Activated CD4-positive, alpha-beta T cell treated with anti-CD3 and anti-CD28 coated beads, Interleukin-10, Interleukin-2, amounts not matched to agents 100 ng/mL and 50 ng/mL, durations not matched to agents 16 hours and 8 hours (primary cell): ENCODE measurements at places on chromosomes 3 and 15.
A peak's percentile ranks its signal among the peaks of the same experiment; 100 is the strongest.

DNA sequence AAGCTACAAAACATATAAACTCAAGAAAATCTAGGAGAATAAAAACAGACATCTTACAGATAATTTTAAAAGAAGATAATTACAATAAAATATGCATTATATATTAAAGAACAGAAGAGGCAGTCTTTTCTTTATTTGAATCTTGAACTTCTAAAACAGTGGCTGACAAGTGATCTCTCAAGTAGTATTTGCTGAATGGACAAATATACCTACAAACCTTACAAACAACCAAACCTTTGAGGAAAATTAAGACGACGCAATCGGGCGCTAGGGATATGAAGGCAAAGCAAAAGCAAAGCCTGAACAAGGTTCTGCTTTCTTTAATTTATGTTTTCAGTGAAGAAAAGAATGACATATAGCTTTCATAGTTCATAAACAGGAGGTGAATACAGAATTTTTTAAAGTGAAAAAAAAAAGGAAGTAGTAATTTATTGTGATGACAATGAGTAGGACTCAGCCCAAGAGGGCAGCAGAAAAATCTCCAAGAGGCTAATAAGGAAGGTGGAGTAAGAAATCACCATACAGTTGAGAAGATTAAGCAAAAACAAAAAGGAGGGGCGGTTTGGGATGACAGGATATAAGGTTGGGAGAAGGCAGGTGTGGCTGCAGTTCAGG lies 347.8 kb downstream of the TBC1D5 start:
- DNase-seq = no peak

DNA sequence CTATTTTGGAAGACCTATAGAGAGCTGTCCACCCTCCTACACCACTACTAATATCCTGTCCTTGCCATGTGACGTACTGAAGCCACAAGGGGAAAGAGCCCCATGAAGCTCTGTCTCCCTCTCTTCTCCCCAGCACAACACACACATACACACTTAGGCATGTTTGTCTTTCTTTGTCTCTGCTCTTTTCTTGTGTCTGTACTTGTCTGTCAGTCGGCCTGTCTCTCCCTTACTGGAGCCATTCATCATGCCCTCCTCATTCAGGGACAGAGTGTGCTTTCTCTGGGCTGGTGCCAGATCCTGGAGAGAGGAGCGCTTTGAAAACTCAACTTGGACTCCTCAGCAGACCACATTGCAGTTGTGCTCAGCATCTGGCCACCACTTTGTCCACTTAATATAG lies 47.6 kb downstream of the PSMD6 start:
- DNase-seq = no peak

- DNase-seq = peak; percentile 14
Observed at GRCh38 chr3:192727032-192727847, at the start of gene FGF12. Gene FGF12 (minus strand): TSS chr3:192727541.

- no peak for DNase-seq
Observed at GRCh38 chr3:20772869-20773268, 586.9 kb upstream of the SGO1 start.

DNA sequence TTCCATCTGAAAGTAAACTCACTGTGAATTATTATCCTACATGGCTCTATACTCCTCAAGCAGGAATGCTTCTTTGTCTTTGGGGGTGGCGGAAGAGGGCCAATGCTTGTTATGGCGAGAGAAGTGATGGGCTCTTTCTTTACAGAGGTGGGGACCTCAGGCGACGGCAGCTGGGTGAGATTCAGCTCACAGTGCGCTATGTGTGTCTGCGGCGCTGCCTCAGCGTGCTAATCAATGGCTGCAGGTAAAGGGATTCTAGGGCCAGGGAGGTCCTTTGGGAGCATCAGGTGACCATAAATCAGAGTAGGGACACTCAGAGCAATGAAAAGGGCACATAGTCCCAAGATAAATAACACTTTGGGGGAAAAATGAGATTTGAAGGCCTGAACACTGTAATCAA lies 39.0 kb downstream of the ESYT3 start:
- DNase-seq = no peak

DNA sequence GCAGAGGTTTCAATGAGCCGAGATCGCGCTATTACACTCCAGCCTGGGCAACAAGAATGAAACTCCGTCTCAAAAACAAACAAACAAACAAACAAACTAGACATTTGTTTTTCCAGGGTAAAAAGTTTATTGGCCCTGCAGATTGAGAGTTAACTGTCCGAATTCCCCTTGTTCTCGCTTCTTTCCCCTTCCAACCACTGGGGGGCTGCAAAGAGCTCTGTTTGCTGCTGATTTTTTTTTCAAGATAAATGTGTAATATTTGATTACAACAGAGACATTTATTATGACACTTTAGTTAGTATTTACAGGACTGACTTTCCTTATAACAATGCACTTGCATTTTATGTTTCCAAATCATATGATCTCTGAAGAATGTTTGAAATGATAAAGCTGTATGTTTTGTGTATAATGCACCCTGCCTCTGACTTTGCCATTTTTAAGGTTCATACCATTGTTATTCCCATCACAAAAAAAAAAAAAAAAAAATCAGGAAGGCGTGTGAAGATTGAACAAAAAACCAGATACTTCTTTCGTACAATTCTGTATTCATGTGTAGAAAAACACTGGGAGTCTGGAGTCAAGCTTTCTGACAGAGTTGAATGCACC lies 2.8 kb downstream of the CLSTN2 start:
- peak; percentile 27 for DNase-seq

GRCh38 chr15:96619174-96619573 lies 288.7 kb downstream of the NR2F2 start:
- no peak for DNase-seq

DNA sequence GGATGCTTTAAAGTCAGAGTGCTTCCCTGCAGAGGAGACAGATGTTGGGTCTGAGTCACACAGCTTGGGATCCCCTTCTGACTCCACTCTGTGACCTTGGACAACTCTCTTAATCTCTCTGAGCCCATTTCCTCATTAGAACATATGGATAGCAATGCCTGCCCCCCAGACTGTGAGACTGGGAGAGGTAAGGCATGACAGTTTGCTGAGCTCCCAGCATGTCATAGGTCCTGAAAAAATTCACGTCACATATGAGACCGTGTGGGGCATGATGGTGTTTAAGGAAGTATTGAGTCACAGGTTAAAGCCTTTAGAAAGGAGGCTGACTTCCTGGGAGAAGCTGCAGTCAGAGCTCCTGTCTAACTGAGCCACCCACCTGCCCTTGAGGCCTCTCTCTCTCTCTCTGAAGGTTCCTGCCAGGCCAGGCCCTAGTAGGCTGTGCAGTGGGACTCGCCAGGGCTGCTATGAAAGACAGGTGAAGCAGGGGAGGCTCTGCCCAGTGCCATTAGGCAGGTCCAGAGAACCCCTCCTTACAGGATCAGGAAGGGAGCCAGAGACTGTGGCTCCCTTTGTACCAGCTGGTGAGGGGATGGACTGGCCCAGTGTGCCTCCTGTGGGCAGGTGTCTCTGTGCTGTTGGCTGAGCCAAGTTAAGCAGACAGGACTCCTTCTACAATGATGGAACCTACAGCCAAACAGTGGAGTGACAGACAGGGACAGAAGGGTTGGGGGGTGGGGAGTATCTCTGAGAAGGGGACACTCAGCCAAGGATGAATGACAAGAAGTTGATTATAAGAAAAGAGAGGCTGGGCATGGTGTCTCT lies 19.5 kb upstream of the DOCK3 start:
- peak; percentile 36 for DNase-seq

DNA sequence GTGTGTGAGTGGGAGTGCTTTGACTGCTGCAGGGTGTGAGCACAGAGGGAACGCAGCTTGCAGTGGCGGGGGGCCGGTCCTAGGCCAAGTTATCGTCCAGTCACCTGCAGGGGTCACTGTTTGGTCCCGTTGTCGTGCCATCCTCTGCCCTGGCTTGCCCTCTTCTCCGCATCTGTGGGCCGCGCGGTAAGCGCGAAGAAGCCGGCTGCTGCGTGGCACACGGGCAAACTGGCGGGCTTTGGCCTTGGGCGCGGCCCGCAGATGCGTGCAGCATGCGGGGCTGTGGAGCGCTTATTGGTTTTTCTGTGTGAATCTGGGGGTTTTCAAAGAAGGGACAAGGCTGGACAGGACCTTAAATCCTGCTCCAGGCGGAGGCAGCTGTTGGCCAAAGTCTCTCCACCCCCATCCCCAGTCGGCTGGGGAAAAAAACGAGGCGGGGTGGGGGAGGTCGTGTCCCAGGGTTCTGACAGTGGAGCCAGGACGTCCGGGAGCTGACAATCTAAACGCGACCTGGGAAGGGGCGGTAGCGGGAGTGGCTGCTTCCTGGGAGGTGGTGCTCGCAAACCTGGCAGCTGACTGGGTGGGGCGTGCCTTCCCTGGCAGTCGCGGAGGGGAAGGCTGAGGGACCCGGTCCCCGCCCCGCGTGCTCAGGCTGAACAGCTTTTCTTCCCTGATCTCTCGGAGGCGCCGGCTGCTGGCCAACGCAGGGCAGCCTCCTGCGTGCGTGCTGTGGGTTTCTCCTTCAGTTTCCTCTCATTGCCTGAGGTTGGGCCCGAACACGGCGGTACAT lies 39.7 kb upstream of the VEPH1 start:
- DNase-seq = no peak

DNA sequence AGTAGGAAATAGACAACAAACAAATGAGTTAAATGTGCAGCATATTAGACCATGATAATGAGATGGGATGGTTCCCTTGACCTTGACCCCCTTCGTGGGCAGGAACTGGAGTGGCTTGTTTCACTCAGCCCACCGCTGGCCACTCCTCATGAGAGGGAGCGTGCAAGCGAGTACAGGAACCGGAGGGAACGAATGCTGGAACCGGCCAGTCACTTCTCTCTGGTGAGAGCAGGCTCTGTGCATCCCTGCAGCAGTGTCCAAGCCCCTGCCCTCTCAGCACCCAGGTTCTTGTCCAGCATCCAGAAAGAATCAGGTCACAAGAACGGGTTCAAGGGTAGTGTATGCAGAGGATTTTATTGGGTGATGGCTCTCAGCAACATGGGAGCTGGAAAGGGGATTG lies 17.2 kb upstream of the IREB2 start:
- no peak for DNase-seq

DNA sequence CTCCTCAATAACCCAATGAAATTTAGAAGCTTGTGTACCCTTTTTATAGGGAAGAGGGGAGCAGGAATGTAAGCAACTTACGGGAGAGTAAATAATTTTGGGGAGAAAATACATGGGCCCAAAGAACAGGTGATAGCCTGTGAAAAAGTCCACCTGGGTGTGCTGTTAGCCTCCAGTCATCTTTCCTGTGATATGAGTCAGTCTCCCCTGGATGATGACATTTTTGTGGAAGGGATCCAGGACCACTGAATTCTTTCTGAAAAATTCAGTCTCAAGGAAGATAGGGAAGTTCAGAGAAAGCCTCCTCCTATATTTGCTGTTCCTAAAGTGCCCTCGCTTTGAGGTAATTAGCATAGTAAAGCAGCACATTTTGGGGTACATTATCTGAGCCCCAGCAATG lies 149.8 kb downstream of the SQOR start:
- DNase-seq = no peak

- DNase-seq = no peak
Observed at GRCh38 chr15:40296561-40297230, 11.0 kb downstream of the PLCB2 start.

DNA sequence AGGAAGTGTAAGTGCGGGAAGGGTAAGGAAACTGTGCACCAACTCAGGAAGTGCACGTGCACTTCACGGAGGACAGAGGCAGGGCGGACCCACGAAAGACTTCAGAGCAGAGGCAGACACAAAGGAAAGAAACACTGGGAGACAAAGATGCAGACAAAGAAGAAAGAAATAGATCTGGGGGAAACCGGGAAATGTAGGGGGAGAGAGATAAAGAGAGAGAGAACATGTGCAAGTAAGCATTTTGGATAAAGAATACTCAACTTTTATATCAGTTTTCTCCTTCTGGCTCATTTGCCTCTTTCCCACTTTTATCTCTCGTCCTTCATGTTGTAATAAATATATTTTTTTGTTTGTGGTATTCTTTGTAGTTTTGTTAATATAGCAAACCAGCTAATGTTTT lies 204.2 kb downstream of the WDR72 start:
- DNase-seq = no peak

DNA sequence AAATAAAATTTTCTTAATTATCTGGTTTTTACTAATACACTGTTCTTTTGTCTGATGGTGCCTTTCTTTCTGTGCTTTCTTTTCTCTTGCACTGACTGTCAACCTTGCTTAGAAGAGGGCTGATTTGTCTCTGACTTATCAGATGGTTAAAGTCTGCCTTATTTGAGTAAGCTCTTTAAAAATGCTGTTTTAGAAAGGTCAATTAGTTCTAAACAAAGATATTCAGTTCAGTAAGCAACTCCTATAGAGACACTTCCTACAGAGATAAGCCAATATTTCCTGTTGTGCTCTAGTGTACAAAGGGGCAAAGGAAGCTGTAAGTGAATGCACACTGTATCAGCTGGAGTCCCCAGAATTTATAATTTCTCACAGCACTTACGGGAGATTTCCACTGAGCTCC lies 153.4 kb upstream of the TSPAN3 start:
- no peak for DNase-seq

DNA sequence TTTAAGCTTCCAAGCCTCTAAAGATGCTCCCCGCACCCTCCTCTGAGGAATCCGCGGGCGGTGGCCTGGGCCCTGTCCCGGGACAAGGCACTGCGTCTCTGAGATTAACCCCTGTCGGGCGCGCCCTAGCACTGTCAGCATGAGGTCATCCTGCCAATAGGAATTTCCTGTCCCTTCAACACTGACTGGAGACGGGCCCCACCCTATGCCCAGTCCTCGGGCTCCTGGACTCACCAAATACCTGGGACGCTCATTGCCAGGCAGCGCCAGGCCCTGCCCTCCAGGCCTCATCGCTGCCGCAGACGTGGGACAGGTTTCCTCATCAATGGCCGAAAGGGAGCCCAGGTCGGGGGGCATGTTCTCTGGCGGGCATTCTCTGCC lies 67.6 kb upstream of the SH3GL3 start:
- no peak for DNase-seq

DNA sequence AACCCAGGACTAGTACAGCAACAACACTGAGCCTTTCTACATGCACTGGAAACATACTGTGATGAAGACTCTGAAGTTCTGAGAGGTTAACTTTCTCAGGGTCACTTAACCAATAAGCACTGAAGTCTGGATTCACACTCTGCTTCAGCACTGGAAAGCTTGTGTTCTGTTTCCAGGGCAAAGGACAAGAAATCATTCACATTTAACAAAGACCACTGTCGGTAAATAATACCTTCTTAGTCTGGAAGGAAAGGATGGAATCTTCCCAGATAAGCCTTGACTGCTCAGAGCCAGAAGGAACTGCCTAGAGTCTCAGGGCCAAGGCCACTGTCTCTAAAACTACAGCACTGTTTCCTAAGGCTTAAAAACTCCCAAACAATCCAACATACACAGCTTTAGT lies 4.3 kb upstream of the GLYCTK start:
- DNase-seq = no peak

GRCh38 chr15:26525096-26525495 lies 247.8 kb downstream of the GABRB3 start:
- DNase-seq = no peak

DNA sequence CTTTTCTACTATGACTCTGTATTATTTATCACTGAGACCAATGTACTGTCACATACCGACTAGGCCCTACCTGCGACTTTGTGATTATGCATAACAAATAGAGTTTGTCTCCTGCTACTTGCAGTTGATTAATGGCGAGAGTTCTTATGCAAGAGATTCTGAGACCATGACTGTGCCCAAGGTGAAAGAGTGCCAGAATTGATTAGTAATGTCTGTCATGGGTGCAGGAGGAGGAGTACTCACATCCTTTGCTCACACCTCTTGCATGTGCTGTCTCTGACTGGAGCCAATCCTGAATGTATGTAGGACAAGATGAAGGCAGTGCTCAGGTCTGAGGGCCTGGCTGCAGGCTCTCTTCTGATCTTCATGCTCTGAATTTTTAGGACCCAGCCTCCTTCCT lies 260.7 kb downstream of the THSD4 start:
- DNase-seq = no peak

GRCh38 chr3:129106320-129106719 lies 15.3 kb downstream of the RAB43 start:
- DNase-seq = no peak

GRCh38 chr3:138125548-138126221 lies 6.5 kb downstream of the A4GNT start:
- DNase-seq = no peak
